ENCODE measurements at places on chromosomes 13 and 19.
A peak's percentile ranks its signal among the peaks of the same experiment; 100 is the strongest.

DNA sequence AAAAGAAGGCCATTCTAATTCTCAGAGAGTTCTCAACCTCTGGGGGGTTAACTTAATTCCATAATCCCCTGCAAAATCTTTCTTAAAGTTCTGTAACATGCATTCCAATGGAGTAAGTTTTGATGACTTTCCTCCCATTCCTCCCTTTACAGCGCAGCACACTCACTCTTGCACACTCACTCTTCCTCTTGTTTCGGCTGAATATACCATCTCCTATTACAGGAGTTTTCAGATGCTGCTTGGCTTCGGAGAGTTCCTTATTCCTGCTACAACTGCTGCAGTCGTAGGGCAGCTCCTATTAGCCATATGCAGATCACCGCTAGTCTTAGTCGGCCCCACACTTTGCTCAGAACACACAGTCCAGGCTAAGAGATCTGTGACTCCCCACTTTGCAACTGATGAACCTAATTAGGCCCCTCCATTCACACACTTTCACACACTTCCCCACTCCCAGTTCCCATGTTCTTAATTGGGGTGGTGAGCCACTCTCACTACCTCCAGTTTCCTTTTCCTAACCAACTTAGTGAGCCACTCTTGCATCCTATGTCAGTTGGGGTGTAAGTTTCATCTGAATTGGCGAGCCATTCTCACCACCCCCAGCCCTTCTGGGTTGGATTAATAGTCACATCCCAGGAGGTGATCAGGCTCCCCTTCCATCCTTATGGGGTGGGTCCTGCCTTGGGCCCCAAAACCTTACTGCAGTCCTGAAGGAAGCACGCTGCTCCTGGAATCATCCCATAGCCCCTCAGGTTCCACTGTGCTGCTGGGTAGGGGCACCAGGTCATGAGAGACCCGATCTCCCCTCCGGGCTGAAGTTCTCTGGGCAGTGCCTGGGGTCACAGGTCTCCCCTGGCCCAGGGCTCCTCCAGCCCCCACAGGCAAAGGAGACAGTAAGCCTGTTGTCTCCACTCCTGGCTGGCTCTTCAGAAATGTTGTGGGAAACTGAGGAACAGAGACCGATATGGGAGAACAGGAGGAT, 53.9 kb downstream of the OR10H4 start:
- DNase-seq: no peak

DNA sequence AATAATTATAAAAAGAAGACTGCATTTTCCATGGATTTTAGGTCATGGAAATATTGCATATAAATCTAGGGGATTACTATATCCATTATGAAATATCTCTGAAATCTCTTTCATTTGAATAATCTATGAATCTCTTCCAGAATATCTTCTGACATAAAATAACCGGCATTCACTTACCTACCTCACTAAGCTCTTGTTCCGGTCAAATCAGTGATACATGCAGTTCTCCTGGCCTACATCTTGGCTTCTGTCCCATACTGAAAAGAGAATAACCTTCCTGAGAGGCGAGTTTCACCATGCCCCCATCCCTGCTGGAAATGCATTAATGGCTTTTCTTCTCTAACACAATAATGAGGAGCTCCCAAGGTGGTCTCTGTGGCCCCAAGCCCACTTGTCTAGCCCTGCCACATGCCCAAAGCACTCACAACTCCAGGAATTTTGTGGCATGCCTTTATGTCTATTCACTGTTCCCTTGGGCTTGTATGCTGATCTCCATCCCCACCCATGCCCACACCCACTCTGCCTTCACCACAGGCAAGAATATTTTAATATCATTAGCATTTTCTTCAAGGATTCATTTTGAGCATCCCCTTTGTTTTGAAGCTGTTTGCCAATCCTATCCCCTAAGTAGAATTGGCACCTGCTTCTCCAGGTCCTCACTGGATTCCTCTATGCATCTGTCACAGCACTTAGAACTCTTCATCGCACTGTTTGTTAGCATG, 401.6 kb downstream of the COG6 start:
- no peak for DNase-seq

DNA sequence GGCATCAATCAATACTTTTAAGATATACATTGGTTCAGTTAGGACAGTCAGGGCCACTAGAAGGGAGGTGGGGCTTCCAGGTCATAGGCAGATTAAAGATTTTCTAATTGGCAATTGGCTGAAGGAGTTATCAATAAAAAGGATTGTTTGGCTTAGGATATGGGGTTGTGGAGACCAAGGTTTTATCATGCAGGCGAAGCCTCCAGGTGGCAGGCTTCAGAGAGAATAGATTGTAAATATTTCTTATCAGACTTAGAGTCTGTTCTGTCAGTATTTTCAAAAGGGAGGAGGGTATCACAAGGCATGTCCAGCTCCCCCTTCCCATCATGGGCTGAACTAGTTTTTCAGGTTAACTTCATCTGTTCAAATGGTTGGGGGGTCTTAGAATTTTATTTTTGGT, 77.4 kb upstream of the FARP1 start:
- no peak for DNase-seq

GRCh38 chr19:35213663-35214632, 14.6 kb downstream of the FAM187B start:
- DNase-seq: peak; percentile 27

GRCh38 chr19:35608251-35608650, 4.3 kb upstream of the HAUS5 start:
- peak; percentile 44 for DNase-seq

DNA sequence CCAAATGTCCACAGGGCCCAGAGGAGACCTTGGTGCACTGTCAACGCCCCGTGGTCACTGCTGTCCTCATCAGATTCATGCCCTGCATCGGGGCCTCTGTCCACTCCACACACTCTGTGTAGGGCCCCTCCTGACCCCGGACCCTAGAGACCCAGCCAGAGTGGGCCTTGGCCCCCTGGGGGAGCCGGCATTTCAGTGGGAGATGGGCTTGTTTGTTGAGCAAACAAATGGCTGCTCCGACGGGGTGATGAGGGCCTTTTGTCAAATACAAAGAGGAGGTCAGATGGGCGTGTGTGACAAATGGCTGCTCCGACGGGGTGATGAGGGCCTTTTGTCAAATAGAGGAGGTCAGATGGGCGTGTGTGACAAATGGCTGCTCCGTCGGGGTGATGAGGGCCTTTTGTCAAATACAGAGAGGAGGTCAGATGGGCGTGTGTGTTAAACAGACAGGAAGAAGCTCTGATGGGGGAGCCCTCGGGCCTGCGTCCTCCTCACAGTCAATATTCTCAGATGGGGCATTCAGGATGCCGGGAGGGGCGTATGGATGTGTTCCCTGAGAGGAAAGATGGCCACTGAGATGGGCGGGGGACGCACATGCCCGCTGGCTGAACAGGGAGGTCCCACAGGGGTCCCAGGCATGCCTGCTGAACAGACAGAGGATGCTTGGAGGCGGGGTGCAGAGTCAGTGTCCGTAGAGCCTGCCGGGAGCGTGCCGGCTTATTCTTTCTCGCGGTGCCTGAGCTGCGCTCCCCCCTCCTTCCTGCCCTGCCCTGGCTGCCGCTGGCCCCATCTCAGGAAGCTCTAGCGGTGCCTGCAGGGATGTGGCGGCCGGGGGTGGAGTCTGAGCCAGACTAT, 36.3 kb downstream of the SMIM24 start:
- no peak for DNase-seq

GRCh38 chr19:53892981-53893325, 11.0 kb downstream of the PRKCG start:
- DNase-seq: no peak

GRCh38 chr13:29411481-29411880, 184.0 kb downstream of the SLC7A1 start:
- DNase-seq: no peak

- DNase-seq: no peak
These were observed 268.2 kb downstream of the SHISA2 start for GRCh38 chr13:25783601-25784024.

DNA sequence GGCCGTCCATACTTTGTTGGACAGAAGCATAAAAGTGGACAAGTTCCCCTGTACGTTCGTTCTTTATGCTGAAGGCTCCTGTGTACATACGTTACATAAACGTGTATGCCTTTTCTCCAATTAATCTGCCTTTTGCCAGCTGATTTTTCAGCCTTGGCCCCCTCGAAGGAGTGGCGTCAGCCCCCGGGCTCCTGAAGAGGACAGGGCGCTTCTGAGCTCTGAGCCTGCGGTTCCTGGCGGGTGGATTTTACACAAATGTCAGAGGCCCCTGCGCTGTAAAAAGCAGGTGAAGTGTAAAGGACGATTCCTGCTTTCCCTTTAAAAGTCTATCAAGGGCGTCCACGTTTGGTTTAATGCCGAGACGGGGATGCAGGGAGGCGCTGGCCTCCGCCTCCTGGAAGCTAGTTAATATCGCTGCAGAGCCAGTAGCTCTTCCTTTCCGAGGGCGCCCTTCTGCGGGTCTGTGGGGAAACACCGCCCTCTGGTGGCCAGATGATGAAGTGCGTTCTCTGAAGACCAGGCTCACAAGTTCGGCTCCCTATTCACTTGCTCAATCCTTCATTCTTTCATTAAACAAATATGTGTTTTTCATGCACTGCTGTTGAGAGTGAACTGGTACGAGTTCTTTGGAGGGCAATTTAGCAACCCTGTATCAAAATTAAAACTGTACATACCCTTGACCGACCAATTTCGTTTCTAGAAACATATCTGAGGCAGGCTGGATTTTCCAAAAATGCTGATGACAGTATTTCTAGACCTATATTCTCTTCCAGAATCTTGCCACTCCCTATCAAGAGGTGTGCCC, 62.0 kb downstream of the GPR12 start:
- peak; percentile 84 for DNase-seq

- no peak for DNase-seq
These were observed 50.6 kb downstream of the TNFRSF19 start for GRCh38 chr13:23620613-23621315.

- no peak for DNase-seq
These were observed 1.0 kb upstream of the TM6SF2 start for GRCh38 chr19:19274146-19274545.

GRCh38 chr13:73740666-73741065, 393.5 kb downstream of the KLF12 start:
- no peak for DNase-seq

- no peak for DNase-seq
These were observed 108.6 kb upstream of the GJB6 start for GRCh38 chr13:20340759-20341171.

DNA sequence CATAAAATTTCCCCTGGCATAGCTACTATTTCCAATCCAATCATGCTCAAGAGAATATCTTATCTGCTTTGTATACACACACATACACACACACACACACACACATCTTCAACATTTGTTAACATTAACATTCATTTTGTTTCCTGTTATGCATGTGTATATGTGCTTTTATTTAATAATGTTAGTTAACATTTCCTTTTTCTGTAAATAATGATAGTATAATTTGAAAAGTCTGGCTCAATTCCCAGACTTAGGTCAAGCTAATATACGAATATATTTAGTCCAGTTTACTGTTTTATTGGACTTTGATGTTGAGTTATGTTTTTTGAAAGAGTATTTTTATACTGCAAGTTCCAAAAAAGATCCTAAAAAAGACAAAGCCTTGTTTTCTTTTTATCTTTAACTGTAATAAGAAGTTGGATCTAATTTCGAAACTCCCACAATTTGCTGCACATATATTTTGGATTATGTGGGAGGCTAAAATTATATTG, 1072.4 kb downstream of the EFNB2 start:
- no peak for DNase-seq

DNA sequence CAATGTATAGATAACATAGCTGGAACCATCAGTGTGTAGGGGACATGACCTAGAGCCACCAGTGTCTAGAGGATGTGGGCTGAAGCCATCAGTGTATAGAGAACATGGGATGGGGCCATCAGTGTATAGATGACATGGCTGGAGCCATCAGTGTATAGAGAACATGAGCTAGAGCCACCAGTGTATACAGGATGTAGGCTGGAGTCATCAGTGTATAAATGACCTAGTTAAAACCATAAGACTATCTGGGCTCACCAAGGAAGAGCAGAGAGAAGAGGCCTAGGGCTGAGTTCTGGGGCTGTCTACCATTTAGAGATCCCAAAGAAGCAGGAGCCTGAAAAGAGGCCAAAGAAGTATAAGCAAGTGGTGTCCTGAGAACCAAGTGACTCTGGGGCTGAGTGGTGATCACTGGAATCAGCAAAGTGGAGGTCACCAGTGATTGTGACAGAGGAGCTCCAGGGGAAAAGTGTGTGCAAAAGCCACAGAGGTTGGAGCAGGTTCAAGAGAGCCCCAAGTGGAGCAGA, 41.0 kb downstream of the RFX2 start:
- no peak for DNase-seq

Measured in GM10248 (cell line).